ENCODE measurements at places on chromosomes 5 and 9. TPM values are rescaled to one million over a fixed set of nuclear protein-coding genes. Genes with fewer than 3 reads are reported as not detected.

GRCh38 chr5:12330993-12331588, 426.8 kb upstream of the CTNND2 start:
- no peak for DNase-seq

- DNase-seq, result peak; percentile 14
Observed at GRCh38 chr9:12801663-12802062, 26.8 kb downstream of the LURAP1L start.

DNA sequence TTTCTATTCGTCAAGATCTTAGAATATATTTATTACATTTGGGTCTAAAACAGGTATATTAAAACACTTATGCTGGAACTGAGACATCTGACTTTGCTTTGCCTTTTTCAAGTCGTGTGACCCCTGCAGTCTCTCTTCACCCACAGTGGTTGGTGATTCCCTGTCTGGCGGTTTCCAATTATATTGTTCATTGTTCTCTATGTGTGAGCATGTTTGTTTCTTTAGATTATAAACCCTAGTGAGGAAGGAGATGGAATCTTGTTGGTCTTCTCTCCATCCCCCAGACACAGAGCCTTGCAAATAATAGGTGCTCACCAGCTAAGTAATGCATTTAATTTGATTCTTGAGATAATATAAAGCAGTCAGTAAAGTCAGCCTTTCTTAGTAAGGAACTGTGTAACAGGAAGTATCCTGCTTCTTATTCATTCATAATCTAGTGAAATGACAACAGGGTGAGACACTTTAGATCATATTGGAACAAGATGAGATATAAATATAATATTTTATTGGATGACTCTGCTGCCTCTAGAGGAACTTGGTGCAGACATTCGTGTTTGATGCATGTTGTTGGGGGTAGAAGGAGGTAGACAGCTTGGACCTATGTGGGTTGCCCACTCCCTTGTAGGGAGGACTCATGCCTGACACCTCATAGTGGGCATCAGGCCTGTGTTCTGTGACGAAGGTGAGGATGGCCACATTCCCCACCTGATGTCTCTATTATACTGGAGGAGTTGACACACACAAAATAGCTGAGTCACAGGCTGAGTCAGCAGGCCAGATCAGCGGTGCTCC, 88.1 kb downstream of the FGF1 start:
- peak; percentile 65 for DNase-seq

DNA sequence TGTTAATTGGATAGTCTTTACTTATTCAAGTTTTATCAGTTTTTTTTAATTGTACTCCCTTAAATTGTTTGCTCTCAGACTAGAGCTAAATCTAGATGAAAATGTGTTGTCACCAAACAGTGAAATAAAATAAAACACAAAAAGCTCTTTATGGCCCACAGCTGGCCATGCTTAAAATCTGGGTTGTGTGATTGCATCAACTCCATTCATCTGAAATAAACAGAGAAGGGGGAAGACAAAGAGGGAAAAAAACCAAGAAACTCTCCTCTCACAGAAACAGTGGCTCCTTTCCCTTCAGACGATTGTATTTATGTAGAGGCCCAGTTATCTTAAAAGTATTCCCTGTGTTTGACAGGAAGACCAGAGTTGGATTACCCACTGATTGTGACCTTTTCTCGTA, 422.4 kb downstream of the IRX1 start:
- no peak for DNase-seq

ENDOG gene
- total RNA-seq, result 46.7 TPM

BTNL9 gene
- total RNA-seq, result not detected

DNA sequence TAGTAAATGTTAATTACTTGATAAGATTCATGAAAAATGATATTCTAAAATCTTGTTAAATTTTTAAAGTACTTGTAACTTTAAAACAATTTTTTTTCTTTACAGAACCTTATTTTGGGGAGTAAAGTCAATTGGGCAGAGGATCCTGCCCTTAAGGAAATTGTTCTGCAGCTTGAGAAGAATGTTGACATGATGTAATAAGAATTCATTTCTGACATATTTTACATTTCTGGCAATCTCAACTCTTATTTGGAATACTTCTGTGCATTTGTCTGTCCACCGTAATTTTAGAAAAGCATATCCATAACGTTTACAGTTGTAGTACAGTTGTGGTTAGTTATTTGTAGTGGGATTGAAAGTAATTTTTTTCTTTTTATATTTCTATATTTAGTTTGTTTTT, 20.2 kb downstream of the CENPH start:
- no peak for DNase-seq

FIBCD1 gene
- total RNA-seq, result 0.19 TPM

GRCh38 chr5:170266570-170267381, 30.8 kb downstream of the LCP2 start:
- DNase-seq, result peak; percentile 10

DNA sequence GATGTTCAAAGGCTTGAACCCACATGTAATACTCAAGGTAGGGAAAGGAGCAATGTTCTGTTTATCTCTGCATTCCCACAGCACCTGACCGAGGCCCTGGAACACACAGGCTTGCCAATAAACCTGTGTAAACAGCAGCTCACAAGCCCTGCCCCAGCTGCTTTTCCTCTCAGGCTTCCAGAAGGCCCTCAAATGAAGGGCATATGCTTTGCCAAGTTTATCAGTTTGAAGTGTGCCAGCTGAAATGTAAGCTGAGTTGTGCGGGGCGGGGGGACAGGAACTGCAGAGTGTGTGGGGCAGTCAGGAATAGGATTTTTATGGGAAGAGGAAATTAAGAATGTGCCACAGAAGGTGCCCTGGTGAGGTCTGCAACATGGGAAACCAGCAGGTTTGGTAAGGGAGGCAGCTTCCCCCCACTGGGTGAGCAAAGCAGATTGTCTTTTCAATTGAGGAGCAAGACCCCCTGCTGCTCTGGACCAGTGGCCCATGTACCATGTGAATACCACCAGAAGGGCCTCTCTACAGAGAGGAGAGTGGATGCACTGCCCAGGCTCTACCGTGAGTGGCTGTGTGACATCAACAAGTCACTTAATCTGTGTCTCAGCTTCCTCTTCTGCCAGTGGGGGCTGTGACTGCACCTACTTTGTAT, 194.8 kb downstream of the SPOCK1 start:
- DNase-seq, result no peak

LCN1 gene
- total RNA-seq, result not detected

GRCh38 chr9:131307974-131308373, 18.5 kb downstream of the PLPP7 start:
- no peak for DNase-seq

GRCh38 chr9:134276453-134277245, 49.6 kb upstream of the RXRA start:
- peak; percentile 31 for DNase-seq

GRCh38 chr5:33973271-33973670, 11.2 kb downstream of the SLC45A2 start:
- no peak for DNase-seq

NUTM2G gene
- total RNA-seq, result not detected

FAM221B gene
- total RNA-seq, result not detected

SPINK6 gene
- total RNA-seq, result not detected

DNA sequence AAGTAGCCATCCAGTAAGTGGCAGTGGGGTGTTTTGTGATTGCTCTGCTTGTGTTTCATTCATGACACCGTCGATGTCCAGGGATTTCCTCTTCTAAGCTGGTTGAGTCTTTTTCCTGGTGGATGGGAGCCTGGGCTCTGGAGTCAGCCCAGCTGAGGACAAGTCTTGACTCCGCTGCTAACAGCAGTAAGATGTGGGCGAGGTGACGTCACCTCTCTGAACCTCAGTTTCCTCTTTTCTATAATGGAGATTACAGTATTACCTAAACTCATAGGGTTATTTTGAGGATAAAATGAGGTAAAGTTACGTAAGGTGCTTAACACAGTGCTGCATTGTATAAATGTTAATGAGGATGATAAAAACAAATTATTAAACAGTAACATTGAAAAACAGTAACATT, 21.3 kb downstream of the FGF1 start:
- DNase-seq, result no peak

PAX5 gene
- 5.5 TPM for total RNA-seq

GRCh38 chr5:132254321-132254977, 3.0 kb upstream of the PDLIM4 start:
- DNase-seq, result no peak

CENPP gene
- 15.6 TPM for total RNA-seq

FBP1 gene
- not detected for total RNA-seq

GRCh38 chr9:112121633-112122032, 53.5 kb downstream of the SUSD1 start:
- DNase-seq, result no peak
